Activated naive CD4-positive, alpha-beta T cell treated with Interleukin-2 at 50 U/mL for 16 hours (primary cell): ENCODE measurements at places on chromosomes 4 and X.
A peak's percentile ranks its signal among the peaks of the same experiment; 100 is the strongest.

- DNase-seq: no peak
Measured at GRCh38 chr4:165828928-165829327, 44.1 kb upstream of the TLL1 start.

DNA sequence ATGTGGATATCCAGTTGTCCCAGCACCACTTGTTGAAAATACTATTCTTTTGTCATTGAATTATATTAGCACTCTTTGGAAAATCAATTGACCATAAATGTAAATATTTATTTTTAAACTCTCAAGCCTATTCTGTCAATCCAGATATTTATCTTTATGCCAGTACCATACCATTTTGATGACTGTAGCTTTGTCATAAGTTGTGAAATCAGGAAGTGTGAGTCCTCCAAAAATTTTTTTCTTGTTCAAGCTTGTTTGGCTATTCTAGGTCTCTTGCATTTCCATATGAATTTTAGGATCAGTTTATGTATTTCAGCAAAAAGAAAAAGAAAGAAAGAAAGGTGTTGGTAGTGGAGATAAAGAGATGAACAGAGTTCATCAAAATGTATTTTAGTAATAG is 8.2 kb upstream of the SMPX start:
- no peak for DNase-seq

- DNase-seq: no peak
Measured at GRCh38 chr4:168588916-168589531, 92.2 kb downstream of the PALLD start.

DNA sequence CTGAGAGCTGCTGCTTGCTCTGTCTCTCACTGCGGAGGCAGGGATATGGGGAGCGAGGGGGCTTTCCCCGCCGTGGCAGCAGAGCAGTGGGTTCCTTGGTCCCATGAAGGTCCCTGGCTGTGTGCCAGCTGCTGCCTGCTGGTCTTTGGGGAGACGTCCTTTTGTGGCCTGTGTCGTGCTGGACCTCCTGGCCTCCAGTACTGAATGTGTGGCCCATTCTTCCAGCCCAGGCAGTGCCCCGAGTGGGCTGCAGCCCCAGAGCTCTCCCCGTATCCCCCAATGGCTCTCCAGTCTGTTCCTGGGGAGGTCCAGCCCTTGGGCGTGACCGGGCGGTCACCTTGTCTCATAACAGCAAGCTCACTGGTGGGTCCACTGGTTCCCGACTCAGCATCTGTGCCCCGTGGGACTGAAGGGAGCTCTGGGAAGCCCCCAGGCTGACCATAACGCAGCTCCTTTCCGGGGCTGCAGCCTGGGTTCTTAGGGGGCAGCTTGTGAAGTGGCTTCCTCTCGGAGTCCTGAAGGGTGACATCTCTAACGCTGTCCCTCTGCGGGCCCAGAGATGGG is 115.6 kb downstream of the SMIM20 start:
- no peak for DNase-seq

DNA sequence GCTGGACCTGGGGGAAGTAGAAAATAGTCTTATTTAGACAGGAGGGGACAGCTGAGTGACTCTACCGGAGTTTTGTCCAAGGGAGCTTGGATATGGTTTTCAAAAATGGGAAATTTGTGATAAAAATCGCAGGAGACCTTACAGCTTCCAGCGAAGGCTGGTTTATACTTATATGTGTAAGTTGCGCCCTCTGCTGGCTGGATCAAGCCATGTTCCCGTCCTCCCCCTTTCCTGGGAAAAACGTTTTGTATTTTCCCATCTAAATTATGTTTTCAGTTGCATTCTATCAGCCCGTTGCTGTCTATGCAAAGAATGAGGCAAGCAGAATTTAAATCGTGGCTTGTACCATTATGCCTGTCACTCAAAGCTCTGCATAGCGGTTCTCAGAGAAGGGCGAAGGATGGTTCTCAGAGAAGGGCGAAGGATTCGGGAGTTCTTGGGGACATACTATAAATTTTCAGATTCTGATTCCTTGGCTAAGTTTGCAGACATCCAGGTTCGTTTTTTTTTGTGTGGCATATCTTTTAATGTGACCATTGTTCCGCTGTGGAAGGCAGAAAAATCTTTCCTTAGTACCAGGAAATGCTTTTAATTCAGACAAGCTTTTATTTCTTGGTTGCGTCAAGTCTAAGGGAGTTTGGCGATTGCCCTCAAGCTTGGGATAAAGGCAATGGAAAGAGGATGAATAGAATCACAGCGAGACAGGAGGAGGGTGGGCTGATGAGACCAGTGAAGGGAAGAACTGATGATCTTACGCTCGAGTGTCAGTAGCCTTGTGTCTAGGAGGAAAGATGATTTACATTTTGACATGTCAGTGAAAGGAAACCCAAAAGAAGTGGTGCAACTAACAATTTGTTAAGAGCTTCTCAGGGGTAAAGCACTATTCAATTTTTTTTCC is 128.5 kb upstream of the ARX start:
- peak; percentile 33 for DNase-seq

DNA sequence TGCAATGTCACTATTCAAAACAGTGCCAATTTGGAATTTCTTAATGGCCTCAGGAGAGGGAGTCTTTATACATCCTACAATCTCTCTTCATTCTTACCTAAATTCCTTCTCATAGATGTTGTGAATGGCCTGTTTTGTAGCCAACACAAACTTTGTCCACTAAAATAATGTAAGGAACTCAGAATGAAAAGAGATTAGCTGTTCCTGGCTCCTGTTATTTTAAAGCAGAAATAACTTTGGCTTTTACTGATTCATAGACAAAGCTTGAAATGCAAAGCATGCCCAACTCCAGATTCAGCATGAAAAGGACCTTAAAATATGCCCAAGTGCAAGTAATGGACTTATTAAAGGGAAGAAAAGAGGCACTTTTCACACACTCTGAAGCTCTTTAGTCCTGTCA is 146.0 kb upstream of the GPC4 start:
- DNase-seq: no peak

GRCh38 chrX:132738951-132739350 is 219.5 kb downstream of the HS6ST2 start:
- DNase-seq: no peak

- peak; percentile 30 for DNase-seq
Measured at GRCh38 chr4:120071192-120071795, 4.6 kb upstream of the MAD2L1 start.

DNA sequence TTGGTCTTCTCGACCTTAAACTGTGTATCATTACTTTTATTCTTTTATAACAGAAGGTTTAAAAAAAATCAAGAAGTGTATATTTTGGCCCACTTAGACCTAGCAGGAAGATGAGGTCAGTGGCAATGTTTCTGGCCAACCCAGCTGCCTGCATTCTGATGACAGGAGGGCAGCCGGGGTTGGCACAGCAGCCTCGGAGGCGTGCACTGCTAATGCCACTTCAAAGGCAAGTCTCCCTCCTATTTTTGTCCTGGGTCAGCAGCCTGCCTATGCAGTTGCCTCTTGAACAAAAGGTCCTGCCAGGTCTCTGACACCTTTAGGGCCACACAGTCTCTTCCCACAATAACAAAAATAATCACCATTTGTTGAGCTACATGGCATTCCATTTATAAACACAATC is 89.4 kb upstream of the MYOZ2 start:
- DNase-seq: no peak

- no peak for DNase-seq
Measured at GRCh38 chr4:170399581-170400293, 310.0 kb upstream of the AADAT start.

DNA sequence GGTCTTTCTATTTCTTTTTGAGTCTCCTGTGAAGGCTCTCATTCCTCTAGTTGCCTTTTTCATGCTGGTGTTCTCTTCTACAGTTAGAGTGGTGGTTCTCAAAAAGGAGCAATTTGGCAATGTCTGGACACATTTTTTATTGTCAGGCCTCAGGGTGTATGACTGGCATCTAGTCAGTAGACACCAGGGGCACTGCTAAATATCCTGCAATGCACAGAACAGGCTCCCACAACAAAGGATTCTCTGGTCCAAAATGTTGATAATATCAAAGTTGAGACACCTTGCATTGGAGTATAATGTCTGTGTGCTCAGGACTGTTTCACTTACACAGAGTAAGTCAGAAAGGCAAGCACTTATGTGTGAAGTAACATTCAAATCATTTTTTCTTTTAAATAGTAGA is 1360.7 kb downstream of the ADGRL3 start:
- no peak for DNase-seq

GRCh38 chr4:171117457-171117856 is 695.7 kb upstream of the GALNTL6 start:
- DNase-seq: no peak

- DNase-seq: peak; percentile 16
Measured at GRCh38 chr4:103099691-103100392, at the start of gene BDH2. BDH2 (minus strand) TSS chr4:103099834; CDS start chr4:103096254, 3,580 bp downstream.

GRCh38 chr4:74536557-74536956 is 91.6 kb downstream of the AREG start:
- DNase-seq: no peak

DNA sequence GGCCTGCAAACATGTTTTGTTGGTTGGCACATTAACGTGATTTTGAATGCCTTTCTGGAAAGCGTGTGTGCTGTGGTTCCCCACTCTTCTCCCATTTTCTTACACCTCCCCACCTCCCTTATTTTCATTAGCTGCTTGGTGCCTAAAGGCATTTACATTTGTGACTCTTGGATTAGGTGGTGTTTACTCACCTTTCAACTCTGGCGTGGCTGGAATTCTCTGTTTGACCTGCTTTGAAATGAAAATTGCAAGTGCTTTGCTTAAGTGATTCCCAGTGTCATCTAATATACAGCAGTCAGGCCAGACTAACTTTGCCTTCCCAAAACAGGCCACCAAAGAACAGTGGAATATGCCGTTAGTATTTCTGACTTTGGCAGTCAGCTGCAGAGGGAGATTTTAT is 80.5 kb downstream of the NHSL2 start:
- DNase-seq: no peak

- no peak for DNase-seq
Measured at GRCh38 chrX:122816288-122816687, 367.8 kb upstream of the GRIA3 start.

- no peak for DNase-seq
Measured at GRCh38 chr4:129342819-129343408, 247.0 kb downstream of the C4orf33 start.

DNA sequence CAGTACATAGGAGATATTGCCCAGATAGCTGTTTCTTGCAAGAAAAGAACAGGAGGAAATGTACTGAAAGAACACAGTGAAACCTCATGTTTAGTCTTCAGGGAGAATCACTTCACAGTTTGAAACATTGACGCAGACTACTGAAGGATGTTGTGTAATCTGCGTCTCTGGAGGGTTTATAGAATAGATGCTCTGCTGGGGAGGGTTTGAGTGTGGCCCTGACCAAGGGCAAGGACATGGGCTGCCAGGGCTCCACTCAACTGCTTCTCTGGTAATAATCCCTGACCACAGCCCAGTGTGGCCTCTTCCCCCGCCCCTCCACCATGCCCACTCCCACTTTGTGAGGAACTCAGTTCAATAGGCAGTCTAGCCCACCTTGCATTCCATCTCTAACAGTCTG is 15.8 kb upstream of the ACE2 start:
- no peak for DNase-seq

DNA sequence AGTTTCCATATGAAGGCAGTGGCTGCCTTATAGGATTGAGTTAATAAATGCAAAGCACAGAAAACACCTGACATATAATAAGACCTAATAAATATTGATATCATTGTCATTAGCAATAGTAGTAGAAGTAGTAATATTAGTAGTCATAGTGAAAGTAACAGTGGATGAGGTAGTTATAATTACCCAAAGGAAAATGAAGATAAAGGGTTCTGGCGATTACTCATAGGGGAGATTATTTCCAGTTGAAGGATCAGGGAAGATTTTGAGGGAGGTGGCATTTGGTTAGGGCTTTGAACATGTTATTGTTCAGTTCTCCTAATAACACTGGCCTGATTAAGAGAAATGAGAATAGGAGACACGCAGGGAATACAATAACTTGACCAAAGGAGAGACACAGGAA is 131.9 kb upstream of the GPRIN3 start:
- no peak for DNase-seq

- DNase-seq: no peak
Measured at GRCh38 chr4:90293320-90293719, 166.1 kb downstream of the CCSER1 start.

GRCh38 chr4:189443341-189443740 is 497.3 kb upstream of the FRG1 start:
- no peak for DNase-seq

DNA sequence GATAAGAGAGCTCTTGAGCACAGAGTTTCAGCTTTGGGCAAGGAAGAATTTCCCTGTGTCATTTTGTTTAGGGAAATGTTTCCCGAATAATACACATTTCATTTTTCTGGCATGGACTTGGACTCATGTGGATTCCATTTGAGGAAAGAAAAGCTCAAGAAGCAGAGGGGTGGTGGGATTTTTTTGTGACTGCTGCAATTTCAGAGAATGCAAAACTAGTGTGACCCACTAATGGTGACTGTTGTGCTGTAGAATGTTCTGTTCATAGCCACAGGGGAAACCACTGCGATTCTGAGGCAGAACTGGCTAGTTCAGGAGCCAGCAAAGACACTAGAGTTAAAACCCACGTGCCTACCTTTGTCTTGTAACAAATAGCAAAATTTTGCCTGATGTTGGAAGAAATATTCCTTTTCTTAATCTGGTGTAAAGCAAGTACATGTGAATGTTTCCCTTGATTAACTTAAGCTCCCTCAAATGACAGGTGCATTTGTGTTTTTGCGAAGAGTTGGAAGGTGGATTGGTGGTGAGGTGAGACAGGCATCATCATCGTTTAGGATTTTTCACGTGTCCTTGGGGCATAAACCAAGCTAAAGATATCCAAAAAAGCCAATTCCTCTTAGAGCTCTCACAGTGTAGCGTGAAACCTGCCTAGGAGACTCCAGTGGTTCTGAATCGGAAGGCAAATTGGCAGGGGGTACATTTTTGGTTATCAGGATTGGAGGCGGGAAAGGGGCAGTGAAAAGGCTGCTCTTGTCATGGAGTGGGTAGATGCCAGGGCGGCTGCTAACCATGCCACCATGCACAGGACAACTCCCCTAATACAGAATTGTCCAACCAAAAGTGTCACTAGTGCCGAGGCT is 38.0 kb upstream of the FAM9C start:
- DNase-seq: peak; percentile 11

DNA sequence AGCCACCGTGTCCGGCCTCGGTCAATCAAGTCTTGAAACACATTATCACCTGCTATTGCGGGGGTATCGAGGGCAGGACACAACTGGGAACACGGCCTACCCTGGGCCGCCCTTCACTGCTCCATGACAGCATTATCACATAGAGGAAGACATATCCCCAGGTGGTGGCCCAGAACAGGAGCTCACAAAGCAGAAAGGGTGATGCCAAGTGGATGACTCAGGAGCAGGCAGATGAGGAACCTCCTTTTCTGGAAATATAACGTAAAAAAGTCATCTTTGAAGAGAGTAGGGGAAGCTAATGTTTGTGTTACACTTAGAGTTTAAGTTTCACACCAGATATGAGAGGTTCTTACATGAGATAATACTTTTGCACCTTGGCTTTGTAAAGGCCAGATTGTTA is 5.3 kb upstream of the SUPT20HL1 start:
- no peak for DNase-seq

- no peak for DNase-seq
Measured at GRCh38 chrX:24761306-24761705, 67.6 kb downstream of the POLA1 start.
